NCI-H1105 (cell line): ENCODE measurements at places on chromosomes 16 and 17.

DNA sequence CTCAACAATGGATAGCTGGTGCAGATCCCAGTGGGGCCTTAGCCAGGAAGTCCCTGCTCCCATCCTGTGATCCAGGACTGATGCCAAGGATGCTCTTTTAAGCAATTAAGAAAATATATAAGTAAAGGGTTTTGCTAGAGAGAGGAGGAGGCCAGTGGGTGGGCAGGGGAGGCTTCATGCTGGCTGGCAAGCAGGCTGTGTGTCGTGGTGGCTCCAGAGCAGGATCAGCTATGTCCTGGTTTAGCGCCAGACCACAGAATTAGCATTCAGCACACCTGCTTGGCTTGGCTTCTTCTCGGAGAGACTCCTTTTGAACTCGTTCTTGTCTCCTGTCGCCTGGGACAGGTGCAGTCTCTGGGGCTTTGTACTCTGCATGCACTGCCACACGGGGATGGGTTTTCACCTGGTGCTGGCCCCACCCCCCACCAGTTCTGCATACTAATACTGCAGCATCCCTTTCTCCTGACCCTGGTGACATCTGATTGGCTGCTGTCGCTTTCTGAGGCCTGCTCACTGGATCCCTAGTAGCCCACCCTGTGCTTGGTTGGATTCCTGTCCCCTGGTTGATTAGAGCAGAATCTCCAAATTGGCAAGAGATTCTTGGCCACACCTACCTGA, 66.1 kb downstream of the PLD6 start:
- peak; percentile 98 for DNase-seq

GRCh38 chr16:56225017-56225742, 33.9 kb downstream of the GNAO1 start:
- no peak for DNase-seq

DNA sequence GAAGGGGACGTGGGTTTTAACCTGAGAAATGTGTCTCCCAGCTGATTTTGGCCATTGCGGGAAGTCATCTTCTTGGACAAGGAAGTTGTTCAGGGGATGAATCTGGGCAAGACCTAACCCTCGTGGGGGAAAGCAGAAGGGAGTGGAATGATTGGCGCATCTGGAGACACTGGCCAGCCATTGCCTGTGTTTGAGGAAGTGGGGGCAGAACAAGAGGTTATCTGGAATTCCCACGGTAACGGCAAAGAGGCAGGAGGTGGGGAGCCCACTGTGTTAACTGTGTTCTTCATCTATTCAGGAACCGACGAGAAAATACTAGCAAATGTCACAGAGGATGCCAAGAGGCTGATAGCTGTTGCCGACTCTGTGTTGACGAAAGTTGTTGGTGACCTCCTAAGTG, 66.9 kb downstream of the RNF213 start:
- DNase-seq: no peak

GRCh38 chr17:1275962-1276736, 3.3 kb upstream of the TRARG1 start:
- DNase-seq: no peak

- DNase-seq: no peak
These were observed 72.9 kb downstream of the JPH3 start for GRCh38 chr16:87675111-87675719.

DNA sequence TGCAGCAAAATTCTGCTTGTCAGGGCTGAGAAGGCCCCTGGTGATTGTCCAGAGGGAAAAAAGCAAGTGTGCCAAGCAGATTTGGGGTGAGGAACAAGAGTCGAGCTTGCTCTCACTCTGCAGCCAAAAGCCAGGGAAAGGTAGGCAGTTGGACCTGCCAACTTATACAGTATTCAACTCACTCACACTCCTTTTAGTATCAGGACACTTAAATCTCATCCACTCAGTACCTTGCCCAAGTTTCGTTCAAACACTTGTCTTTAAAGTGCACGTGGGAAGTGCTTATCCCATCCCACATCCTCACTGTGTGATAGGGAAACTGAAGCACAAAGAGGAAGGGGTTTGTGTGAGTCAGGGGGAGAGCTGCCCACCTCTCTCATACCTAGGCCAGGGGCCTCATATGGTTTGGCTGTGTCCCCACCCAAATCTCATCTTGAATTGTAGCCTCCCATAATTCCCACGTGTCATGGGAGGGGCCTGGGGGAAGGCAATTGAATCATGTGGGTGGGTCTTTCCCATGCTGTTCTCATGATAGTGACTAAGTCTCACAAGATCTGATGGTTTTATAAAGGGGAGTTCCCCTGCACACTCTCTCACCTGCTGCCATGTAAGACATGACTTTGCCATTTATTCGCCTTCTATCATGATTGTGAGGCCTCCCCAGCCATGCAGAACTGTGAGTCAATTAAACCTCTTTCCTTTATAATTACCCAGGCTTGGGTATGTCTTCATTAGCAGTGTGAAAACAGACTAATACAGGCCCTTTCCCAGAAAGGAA, 25.6 kb upstream of the CES5A start:
- DNase-seq: no peak

DNA sequence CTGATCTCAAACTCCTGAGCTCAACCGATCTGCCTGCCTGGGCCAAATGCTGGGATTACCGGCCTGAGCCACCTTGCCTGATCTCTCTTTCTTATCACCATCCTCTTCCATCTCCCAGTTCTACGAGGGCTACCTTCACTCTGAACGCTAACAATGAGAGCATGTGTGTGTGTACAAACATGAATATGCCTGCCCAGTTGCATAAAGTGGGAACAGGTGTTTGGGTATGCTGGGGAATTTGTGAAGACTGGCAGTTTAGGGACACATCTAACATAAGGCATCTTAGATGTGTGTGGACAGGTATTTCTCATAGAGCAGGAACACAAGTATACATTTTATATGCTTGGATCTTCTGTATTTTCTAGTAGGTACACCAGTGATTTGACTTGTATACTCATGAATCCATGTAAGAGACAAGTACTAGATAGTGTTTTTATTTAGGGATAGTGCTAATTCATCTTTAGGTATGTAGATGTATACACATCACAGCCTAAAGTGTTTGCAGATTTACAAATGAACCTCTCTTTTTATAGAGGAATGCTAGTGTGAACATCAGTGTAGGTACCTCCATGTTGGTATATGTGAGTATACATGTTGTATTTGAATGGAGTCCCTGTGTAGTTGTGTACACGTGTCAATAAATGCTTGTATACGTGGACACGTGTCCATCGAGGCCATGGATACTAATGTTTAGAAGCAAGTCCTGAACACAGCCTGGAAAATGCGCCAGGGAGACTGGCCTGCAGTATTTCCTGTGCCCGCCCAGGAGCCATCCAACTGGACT, 1.2 kb upstream of the DLX4 start:
- no peak for DNase-seq

DNA sequence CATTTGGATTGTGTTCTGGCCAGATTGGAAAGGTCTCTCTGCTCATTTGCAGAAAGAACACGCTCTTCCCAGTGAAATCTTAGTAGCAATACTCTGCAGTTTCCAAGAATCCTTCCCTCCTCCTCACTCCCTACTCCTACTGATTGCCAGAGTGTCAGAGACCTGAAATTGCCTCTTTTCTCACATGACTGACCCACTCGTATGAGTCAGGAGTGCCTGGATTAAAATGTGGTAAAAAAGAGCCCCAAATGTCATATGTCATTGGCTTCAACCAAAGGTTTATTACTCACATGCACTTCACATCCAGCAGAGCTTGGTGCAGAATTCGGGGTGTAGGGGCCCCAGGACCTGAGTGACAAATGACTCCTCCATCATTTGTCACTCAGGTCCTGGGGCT, 39.7 kb upstream of the IRX3 start:
- no peak for DNase-seq

DNA sequence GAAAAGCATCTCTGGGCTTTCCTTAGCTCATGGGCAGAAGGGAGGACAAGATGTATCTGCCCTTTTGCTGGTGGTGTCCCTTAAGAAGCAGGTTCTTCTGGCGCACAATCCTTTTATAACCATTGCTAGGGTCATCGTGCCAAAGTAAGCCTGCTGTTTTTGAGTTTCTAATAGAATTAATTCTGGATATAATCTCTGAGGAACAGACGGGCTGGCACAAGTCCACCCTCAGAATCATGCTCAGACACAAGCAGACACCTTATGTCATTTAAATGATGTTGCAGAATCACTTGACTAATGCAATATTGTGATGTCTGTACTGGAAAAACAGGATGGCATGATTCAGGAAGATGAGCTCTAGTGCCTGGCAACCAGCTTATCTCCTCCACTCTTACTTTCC, 18.8 kb upstream of the MMD start:
- no peak for DNase-seq
